ENCODE measurements at places on chromosomes 1 and 21.

DNA sequence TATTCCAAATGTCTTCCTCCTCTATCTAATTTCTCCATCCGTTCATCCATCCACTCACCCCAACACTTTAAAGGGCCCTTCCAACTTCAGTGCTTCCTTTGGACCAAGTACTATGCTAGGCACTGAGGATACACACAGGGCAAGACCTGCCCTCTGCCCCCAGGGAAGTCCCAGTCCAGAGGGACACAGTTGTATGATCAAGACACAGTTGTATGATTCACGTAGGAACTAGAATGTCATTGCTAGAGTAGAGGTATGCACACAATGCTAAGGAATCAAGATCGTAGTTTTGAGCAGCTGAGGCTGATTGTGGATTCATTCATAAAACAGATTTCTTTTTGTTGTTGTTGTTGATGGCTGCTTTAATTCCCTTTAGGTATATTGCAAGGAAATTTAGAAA lies 11.6 kb upstream of the IER5 start:
- no peak for DNase-seq

- DNase-seq = no peak
These were observed 7.8 kb downstream of the DIPK1A start for GRCh38 chr1:92953491-92953890.

DNA sequence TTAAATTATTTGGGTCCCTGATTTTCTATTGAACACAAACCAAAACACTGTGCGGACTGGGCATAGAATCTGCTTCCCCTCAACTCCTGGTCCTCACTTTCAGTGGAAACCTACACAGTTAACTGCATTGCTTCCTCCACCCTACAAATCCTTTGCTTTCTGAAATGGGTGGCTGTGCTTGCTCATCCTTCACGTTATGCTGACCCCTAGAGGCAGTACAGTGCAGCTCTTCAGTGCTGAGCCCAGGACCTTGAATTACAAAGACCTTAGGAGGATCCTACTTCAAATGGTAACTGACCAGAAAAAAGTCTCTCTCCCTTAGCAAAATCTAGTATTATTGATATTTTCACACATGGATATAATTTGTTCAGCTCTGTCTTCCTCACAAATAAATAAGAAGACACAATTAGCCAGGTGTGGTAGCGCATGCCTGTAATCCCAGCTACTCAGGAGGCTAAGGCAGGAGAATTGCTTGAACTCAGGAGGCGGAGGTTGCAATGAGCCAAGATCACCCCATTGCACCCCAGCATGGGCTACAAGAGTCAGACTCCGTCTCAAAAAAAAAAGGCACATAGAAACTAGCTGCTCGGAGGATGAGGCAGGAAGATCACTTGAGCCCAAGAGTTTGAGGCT lies 63.4 kb upstream of the L1TD1 start:
- DNase-seq = peak; percentile 70

- no peak for DNase-seq
These were observed 152.7 kb downstream of the S1PR1 start for GRCh38 chr1:101389547-101389929.

DNA sequence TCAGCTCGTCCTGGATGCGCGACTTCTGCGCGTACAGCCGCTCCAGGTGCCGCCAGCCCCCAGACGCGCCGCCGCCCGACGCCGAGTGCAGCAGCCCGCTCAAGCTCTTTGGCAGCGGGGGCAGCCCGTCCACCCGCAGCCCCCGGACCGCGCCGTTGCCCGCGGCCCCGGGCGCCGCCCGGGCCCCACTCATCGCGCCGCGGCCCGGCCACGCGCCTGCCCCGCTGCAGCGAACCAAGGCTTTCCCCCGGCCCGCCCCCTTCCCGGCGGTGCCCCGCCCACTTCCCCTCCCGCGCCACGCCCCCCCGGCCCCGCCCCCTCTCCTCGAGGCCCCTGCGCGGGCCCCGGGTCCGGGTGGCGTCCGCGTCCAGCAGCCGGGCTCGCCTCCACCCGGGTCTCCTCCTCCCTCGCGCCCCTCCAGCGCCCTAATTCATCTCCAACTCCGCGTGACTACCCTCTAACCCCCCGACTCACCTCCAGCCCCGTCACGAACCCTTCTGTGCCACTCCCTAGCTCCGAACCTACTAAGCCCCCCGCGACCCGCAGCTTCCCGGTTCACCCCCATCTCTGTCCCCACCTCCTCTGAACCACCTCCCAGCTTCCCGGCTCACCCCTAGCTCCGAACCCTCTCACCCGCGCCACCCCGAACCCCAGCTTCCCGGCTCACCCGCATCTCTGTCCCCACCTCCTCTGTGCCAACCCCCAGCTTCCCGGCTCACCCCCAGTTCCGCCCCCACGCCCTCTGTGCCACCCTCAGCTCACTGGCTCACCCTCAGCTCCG lies at the start of gene FAM89A:
Gene FAM89A, minus strand, starts transcription at position 236 of the 781 bp plus-strand sequence. Its CDS starts 43 bp downstream, at position 193.
- peak; percentile 18 for DNase-seq

DNA sequence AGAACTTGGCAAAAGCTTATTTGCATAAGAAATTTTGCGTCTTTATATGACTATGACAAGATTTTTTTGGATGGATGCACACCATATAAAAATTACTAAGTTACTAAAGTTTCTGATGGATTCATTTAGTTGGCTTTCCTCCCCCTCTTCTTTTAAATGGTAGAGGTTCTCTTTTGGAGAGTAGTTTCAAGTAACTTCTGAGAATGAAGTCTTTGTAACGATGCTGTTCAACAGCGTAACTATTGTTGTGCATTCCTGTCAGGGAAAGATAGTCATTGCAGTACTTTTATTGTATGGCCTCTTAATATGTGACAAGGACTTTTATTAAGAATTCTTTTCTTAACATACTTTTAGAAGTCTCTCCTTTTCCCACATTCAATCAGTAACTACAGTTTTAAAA lies 16.0 kb downstream of the NFIA start:
- no peak for DNase-seq

- DNase-seq = peak; percentile 96
These were observed 9.8 kb upstream of the PRSS38 start for GRCh38 chr1:227805606-227806197.

DNA sequence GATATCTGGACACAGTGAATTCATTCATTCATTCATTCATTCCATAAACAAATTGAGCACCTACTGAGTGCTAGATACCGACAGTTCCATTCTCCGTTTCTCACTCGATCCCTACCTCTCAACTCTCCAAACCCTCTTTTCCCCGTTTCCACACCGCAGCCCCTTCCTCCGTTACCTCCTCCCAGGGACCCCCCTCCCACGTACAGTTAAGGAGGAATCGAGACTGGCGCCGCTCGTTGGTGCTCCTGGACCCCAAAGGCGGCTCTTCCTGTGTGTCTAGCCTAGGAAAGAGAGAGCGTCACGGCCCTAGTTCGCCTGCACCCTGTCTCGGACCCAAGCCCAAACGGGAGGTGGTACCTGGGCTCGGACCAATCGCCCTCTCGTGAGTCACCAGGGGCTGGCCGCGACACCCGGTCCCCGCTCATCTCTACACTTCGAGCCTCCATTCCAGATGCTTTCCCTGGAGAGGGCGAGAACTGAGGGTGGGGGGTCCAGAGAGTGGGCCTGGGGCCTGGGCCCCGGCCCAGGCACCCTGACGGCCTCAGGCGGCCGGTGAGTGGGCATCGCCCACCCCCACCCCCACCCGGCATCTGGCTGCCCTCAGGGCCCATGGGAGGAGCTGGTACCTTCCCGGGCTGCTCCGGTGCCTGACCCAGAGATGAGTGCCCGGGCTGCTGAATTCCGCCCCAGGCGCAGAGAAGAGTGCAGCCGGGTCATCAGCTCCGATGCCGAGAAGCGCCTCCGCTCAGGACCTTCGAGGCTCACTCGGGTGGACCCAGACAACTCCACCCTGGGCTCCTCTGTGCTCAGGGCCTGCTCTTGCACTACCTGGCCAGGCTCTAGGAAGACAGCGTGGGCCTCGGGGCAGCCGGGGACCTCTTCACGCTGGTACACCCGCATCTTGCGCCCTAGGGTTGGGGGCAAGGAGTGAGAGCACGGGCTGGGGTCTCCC lies 4.9 kb downstream of the ARHGEF19 start:
- no peak for DNase-seq

- peak; percentile 86 for DNase-seq
These were observed 35.6 kb upstream of the TMEM61 start for GRCh38 chr1:54944610-54945392.

DNA sequence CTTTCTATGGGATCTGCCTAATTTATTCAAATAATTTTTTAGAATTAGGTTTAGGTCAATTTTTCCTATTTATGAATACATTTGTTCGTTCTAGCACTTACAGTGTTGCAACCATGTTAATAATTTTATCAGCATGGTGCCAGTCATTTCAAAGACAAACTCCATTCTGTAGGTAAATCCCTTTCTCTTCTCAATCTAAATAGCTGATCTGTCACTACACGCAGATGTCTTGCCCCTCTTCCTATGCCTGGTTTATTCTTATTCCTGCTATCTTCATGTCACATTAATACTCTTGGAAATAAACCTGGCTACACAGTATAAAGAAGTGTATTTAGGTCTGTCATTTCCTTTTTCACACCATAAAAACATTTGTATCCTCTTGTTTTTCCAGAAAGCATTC lies 1172.4 kb downstream of the BRINP3 start:
- no peak for DNase-seq

DNA sequence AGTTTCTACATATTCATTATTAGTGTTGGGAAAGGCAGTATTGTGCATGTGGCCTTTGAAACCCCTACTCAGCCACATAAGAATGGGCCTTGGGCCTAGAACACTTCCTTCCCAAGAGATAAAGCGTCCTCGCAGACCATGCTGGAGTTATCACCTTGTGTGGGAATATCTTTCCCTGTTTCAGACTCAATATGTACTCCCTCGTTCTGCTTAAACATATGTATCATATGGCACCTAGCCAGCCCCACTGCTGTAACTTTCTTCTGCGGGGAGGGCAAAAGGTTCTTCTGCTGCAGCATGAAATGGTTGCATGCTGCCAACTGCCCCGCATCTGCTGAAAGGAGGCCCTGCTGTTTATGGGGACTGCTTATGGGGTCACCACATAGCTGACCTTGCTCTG lies 92.0 kb downstream of the CRB1 start:
- DNase-seq = no peak

- no peak for DNase-seq
These were observed 34.6 kb upstream of the PIGC start for GRCh38 chr1:172478485-172478884.

DNA sequence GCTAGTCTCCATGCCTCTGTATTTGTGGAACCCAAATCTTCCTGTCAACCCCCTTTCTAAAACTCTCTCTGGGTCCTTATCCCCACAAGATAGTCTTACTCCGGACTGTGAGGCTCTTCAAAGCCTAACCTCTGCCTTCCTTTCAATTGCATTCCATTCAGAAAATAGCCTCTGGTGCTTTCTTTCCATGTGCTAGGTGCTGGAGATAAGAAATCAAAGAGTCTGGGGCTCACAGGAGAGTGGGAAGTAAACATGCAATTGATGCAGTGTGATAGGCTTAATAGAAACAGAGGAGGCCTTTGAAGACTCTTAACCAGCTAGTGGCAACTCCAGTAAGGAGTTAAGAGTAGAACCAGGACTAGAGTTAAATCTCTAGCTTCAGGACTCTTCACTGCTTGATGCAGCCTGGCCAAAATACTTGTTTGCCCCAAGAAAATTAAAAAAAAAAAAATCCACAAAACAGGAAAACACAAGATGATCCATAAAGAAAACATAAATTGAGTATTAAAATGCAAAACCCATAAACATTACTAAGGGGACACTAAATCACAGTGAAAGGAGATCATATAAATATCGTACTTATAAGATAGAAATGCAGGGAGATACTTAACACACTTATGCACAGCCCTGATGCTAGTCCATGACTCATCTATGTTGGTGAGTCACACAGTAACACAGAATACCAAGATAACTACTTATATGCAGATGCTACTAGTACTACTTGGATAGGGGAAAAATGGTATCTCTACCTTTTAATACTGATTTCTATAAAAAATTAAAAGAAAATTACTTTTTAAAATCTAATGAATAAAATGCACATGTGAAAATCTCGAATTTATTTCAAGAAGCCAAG lies 341.5 kb downstream of the KCNH1 start:
- DNase-seq = peak; percentile 69

GRCh38 chr1:109190189-109190588 lies 23.5 kb upstream of the SARS1 start:
- no peak for DNase-seq

DNA sequence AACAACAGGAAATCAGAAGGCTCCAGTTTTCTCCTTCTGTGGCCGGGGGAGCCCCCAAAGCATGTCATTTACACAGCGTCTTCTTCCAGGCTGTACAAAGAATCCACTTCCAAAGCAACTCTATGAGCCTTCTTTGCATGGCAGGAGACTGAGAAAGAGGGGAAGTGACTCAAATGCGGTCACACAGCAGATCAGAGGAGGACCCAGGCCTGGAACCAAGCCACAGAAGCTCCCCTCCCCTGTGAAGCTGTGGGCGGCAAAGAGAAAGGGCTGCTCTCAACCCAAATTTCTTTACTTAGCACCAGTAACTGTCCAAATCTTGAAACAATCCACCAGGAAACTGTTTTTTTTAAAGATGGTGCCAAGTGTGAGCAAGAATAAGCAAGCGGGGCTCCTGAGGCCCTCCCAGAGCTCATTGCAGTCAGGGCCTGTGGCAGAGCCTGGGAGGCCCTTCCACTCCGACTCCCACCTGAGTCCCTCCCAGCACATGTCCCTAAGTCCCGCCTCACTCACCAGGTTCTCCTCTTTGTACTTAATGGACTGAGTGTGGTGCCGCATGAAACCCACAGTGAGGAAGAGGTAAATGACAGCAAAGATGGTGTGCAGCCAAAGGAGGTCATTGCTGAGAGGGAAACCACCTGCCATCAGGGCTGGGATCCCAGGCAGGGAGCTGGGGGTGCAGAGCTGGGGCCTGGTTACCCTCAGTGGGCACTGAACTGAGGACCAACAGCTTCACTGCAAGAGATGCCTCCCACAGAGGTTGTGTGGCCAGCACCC lies 15.9 kb downstream of the TMEM63A start:
- peak; percentile 35 for DNase-seq

- no peak for DNase-seq
These were observed 343.3 kb upstream of the VAMP3 start for GRCh38 chr1:7427605-7428300.

DNA sequence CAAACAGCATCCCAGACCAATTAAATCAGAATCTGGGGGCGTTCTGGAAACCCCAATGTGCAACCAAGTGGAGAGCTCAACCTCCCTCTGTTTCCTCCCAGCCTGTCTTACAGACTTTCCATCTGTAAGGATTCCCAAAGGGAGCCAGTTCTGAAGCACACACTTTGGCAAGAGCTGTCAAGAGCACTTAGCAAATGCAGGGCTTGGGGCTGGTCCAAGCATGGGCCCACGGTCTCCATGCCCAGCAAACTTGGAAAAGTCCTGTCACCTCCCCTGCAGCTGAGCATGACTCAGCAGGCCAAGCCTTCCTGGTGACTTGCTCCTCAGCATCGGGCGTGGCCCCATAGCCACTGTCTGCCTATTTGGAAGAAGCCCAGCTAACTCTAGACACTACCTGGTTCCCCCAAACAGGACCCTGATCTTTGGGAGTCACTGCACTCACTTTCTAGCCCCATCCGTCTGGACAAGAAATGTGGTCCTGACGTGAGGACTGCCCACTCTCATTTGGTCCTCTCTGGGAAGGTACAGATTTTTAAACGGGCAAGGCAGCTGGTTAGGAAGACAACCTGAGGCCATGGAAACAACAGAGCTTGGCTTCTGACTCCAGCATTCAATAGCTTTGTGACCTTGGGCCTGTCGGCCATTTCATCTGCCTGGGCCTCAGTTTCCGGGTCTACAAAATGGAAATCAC lies 16.9 kb downstream of the SLC2A1 start:
- peak; percentile 96 for DNase-seq

GRCh38 chr1:162633081-162633762 lies 958 bp downstream of the DDR2 start:
- peak; percentile 74 for DNase-seq

GRCh38 chr1:200738949-200739651 lies 407 bp downstream of the CAMSAP2 start:
- DNase-seq = peak; percentile 86

GRCh38 chr1:221174330-221174993 lies 295.2 kb downstream of the HLX start:
- peak; percentile 19 for DNase-seq
